Dermis microvascular lymphatic vessel endothelial cell (primary cell): ENCODE measurements at places on chromosomes 2 and 18. TPM values are rescaled to one million over a fixed set of nuclear protein-coding genes. Genes with fewer than 3 reads are reported as not detected.

- no peak for DNase-seq
Measured at GRCh38 chr2:180231015-180231414, 223.9 kb upstream of the CWC22 start.

GRCh38 chr2:24586955-24587354, 95.9 kb downstream of the NCOA1 start:
- no peak for DNase-seq

DNA sequence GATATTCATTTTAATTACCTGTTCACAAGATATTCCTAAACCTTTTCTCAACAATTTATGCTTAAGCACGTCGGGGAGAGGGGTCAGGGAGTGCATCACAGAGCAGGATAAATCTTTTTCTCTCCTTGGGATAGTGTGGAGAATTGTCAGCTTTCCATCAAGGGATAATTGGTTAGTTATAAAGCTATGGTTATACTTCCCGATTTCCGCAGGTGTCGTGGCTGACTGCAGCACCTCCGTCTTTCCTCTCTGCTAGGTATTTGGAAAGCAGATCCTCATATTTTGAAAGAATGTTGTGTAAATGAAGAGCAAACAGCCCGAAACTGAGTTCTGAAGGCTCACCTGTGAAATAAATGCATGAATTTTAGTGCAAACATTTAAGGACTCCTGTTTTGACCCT, 778 bp downstream of the DYNC2LI1 start:
- no peak for DNase-seq

DNA sequence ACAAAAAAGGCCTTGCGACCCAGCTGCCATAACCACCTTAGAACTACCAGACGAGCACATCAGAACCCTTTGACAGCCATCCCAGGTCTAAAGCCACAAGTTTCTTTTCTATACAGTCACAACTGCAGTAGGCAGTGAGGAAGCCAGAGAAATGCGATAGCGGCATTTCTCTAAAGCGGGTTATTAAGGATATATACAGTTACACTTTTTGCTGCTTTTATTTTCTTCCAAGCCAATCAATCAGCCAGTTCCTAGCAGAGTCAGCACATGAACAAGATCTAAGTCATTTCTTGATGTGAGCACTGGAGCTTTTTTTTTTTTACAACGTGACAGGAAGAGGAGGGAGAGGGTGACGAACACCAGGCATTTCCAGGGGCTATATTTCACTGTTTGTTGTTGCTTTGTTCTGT, 48.8 kb downstream of the FEZ2 start:
- DNase-seq, result peak; percentile 87

DNA sequence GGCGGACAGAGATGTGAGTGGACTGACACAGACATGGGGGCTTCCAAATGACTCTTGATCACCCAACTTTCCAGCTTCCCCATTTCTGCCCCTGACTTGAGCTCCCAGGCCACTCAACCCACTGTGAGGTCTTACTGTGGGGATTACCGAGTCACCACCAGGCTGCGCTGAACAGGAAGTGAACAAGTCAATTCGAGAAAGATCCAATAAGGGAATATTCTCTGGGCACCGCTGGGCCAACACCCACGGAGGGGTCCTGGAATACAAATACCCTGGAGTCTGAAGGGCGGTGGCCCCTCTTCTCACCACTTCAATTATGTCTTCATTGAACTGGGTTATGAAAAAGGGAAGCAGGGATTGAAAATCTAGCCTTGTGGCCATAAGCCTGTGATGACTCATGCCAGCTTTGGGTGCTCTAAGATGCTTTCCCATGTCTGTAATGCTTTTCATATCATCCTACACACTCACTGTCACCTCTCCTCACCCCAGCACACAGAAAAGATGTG, 37.7 kb downstream of the BCL11A start:
- DNase-seq, result no peak

DNA sequence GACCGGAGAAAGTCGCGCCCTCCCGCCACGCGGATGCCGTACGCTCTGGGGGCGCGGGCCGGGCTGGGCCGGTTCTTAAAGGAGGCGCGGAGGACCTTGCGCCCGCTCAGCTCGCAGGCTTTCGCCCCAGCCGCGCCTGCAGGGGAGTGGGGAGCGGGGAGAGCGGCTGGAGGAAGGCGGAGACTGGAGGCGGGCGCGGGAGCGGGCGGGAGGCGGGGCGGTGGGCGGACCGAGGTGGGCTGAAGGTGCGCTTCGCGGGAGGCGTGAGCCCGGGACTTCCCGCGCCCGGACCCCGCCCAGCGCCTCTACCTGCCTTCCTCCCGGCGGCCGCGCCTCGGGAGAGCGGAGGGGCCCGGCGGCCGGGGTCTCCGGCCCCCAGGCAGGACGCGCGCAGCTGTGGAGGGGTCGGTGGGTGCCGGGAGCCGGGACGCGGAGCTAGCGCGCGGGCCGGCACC, at the start of gene ADRA2B:
TSS of gene ADRA2B (minus strand) at position 148 of the 455 bp plus-strand sequence. CDS start 422 bp downstream, outside the sequence.
- no peak for DNase-seq

DNA sequence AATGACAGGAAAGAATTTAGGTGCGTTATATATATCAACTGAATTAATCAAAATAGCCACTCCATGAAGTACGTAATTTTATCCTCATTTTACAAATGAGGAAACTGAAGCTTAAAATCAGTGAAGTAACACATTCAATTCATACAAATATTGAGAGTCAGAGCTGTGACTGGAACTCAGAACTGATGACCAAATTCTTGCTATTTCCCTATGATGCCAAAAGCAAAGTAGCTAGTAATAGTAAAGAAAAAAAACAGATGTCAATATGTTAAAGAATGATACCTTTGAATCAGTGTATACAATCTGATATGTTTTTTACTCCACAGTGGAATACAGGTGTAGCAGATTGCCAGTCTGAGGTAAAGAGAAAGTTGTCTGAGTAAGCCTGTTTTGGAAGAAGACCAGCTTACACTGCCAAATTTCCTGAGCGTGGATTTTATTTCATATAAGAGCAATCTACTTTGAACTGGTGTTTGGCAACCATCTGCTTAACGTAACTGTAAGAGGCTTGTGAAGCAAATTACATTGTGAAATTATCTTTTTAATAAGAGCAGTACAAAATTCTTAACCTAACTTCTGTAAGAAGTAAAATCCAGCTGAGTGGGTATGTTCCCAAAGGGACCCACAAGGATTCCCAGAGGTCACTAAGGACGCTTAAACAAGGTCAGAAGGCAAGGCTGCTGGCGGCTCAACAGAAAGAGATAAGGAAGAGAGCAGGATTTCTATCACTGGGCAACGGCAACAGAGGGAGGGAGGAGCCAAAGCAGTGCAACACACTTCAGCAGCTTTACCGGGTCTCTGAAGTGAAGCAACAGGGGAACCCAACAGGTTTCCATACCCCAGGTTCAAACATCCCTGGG, 85.6 kb downstream of the IKZF2 start:
- DNase-seq, result no peak

The PTH2R gene
- under 0.01 TPM in 1 of 2 replicates, not detected in the other for total RNA-seq

DNA sequence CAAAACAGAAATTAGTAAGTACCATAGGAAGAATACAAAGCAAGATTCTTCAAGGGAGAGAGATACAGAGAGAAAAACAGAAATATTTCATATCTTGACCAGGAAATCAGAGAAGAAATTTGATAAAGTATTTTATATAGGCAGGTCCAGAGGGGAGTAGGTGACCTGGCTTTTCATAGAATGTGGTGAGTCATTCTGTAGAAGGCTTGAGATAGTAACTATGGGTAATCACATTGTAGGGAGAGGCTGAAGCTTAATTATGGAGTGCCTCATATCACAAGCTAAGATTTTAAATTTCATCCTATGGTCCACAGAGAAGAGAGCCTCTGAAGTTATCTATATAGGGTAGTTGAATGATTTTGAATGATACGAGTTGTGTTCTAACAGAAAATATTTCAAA, 195.0 kb upstream of the CYRIA start:
- DNase-seq, result no peak

- no peak for DNase-seq
Measured at GRCh38 chr2:108911401-108911800, 77.6 kb downstream of the EDAR start.

The ARHGAP28 gene
- total RNA-seq, result 2.3 and 3.2 TPM in 2 replicates

The MYO3B gene
- under 0.01 TPM in 1 of 2 replicates, not detected in the other for total RNA-seq

GRCh38 chr18:47883771-47884413, 46.6 kb downstream of the SMAD2 start:
- no peak for DNase-seq

The EFR3B gene
- 0.39 and 0.51 TPM in 2 replicates for total RNA-seq

DNA sequence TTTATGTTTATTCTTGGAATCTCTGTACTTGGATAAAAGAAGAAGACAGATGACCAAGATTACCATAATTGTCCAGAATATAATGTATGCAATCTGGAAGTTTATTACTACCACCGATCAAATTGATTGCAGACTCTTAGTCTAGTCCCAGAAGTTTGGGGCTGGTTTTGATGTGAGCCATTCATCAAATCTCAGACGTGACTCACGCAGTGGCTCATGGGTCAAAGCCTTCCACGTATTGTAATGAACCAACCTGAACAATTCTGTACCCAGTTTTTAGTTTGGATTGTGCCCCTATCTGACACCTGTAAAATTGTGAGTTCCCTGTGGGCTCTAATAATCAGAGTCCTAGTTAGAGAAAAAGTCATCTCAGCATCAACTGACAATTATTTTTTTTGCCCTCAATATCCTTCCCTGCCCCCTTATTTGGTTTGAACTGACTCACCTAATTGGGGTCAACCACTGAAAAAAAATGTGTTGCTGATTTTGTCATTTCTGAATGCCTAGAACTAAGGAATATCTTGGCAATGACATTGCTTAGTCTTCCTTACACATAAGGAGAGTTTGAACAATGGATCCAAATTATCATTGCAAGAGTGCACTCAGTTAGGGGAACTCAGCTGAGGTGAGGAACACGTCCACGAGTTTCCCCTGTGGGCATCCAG, 219.5 kb upstream of the NRP2 start:
- DNase-seq, result no peak
